ENCODE measurements at places on chromosomes 4 and X.

GRCh38 chr4:47118192-47118929 is 87.0 kb downstream of the GABRB1 start:
- DNase-seq = no peak

DNA sequence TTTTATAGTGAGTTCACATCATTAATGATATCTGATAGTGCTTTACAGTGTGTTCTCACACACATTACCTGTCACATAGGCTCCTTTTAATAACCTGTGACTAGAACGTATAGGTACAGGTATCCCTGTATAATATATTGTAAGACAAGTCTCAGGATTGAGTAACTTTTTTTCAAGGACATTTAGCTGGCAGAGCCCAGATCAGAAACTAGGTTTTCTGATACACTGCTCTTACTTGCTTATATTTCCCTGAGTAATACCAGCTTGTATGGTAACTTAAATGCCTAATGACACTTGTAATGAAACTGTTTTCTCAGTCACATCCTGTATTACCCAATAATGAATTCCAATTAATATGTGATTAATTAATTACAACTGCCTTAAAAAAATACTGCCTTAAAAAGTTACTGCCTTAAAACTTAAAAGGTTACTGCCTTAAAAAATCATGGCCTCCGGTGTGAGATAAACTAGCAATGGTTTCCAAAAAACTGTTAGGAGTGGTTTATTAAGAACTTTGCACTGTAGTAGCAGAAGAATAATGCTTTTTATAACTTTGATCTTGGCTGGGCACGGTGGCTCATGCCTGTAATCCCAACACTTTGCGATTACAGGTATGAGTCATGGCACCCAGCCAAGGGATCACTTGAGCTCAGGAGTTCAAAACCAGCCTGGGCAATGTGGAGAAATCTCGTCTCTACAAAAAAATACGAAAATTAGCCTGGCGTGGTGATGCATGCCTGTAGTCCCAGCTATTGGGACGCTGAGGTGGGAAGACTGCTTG is 11.9 kb downstream of the COPS4 start:
- DNase-seq = no peak

DNA sequence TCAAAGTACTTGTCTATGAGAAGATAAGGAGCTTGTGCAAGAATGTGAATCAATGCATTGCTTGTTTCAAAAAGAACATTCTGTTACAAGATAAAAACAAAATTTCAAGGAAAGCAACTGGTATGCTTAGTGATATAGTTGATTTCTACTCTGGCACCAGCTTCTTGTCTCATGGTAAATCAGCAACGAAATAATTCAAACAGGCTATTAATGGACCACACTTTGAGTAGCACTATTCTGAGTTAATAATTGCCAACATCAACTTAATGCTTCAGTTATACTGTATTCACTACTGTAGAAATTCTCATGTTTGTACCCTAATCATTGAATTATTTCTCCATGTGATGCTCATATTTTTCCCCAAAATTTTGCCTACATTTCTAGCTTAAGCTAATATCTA is 252.6 kb downstream of the NDST4 start:
- no peak for DNase-seq

DNA sequence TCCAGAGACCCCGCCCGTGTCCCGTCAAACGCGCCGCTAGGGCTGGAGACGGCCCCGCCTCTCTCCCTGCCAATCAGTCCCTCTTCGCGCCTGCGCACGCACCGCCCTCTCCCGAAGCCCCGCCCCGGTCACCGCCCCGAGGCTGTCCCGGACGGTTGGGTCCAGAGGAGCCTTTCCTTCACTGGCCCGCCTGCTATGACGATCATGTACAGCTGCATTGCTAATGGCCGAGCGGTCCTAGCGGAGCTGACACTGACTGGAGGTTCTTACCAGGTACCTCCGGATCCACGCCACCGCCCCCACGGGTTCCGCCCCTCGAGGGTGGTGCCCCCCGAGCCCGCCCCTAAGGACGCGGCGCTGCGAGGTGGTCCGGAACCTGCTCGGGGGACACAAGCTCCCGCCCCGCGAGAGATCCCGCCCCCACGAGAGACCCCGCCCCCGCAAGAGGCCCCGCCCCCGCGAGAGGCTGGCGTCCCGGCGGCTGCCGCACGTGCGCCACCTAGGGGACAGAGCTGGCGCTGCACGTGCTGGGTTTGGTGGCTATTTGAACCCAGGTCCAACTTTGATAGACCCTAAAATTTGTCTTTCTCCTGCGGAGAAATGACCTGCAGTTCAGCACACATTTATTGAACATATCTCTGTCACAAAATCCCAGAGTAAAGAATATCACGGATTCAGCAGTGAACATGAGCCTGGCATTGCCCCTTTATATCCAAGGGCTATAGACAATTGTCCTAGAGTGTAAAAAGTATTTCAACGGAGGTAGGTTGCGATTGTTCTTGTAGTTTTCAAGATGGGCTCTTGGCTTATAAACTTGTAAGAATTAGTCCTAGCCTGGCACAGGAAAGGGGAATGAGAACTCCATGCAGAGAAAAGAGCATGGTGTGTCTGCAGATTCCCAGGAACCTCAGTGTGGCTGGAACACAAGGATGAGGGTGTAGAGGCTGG is 88.7 kb downstream of the HNRNPD start:
- peak; percentile 97 for DNase-seq

DNA sequence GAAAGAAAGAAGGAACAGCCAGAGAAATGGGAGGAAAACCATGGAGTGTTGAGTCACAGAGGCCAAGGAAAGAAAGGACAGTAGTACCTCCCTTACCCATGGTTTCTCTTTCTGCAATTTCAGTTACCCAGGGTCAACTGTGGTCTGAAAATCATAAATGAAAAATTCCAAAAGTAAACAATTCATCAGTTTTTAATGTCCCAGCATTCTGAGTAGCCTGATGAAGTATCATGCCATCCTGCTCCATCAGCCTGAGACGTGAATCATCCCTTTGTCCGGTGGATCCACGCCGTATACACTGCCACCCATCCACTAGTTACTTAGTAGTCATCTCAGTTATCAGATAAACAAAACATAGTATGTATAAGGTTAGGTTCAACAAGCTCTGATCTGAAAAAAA is 114.2 kb downstream of the COMMD8 start:
- DNase-seq = no peak

DNA sequence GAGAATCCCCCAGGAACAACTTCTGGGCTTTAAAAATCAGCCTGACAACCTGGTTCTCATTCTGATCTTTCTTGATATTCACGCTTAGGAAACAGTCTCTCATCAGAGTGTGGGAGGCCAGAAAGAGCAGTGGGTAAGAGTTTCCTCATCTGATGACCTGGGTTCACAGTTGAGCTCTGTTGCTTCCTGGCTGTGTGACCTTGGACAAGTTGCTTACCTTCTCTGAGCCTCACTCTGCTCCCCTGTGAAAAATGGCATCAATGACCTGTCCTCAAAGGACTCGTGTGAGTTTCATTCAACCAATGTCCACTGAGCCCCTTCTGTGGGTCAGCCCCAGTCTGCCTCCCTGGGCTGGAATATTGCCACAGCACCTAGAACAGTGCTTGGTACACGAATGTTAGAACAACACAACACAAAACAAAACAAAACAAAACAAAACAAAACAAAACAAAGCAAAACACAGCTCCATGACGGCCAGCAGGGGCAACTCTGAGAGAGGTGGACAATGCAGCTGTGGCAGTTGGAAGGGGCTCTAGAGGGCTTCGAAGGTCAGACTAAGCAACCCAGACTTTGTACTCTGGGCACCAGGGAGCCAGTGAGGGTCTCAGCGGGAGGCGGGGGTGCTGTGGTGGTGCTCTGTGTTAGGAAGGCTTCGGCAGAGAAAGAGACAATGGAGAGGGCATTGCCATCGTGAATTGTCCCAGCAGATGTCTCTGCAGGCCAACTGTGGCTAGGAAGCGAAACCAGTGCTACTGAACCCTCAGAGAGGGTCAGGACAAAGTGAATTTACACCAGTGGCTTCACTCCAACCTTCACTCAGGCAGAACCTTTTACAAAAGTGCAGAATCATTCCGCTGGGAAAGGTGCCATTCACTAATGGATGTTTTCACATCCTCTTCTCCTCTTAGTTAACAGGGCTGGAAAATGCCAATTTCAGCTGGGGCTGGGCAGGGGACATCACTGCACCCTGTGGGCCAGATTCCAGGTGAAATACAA is 14.3 kb upstream of the C4orf50 start:
- no peak for DNase-seq
